ENCODE measurements at places on chromosomes 6 and 20.

GRCh38 chr6:135053406-135053805, 1.2 kb downstream of the HBS1L start:
- DNase-seq, result no peak

DNA sequence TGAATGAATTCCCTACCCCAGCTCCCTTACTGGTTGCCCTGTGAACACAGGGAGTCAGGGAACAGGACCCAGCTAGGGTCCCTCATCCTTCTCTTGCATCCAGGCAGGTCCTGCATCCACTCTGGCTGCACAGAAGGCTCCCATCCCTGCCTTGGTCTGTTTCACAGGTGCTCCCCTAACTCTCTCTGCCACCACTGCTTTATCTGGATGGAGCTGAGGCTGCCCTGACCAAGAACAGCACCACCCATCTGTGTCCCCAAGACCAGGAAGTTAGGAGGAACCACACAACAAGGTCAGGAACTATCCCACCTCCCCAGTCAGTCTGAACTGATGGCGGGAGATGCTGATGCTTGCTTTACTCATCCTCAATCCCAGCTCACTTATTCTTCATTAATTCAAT, 16.2 kb upstream of the HLA-G start:
- DNase-seq, result no peak

DNA sequence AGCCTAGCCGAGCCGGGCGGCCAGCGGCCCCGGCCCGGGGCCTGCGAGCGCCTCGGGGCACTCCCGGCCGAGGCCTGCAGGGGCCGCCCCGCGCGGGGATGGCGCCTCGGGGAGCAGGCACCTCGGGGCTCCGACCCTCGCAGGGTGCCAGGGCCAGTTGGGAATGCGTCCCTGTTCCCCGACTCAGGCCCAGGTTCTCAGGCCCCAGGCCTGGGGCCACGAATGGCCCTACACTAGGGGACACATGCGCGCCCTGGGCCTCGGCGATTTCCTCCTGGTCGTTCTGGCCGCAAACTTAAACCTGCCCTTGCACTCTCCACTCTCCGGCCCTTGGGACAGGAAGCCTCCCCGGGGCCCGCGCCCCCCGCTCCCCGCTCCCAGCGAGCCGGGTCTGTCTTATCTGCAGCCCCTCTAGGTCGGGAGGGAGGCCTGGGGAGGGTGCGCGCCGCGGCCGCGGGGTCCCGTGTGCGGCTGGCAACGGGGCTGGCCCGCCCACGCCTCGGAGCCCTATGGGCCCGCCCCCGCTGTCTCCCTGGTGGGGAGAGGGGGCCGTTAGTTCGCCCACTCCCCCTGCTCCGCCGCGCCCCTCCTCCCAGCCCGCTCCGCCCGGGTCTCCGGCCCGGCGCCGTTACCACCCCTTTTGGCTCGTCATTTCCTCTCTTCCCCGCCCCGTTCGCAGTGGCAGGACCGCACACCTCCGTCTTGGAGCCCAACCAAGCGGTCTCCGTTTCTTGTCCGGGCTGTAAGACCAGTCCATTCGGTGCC, 611 bp downstream of the NFYA start:
- DNase-seq, result peak; percentile 61

DNA sequence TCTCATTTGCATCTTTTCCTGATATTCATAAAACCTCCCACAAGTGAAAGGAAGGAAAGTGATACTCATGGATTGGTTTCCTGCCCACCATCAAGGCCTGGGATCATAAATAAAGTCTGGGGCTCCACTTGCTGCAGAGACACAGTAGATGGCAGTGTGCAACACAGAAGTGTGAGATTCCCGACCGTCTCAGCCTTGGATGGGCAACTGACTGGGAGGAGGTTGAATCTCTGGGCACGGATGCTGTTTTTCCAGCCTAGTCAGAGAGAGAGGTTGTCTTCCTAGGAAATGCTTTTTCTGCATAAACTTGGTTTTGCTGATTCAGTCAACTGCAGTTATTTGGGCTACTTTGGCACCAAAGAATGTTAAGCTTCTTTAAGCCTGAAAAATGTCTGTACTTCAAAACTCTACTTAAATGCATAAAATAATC, 9.9 kb upstream of the RFPL4B start:
- peak; percentile 64 for DNase-seq

DNA sequence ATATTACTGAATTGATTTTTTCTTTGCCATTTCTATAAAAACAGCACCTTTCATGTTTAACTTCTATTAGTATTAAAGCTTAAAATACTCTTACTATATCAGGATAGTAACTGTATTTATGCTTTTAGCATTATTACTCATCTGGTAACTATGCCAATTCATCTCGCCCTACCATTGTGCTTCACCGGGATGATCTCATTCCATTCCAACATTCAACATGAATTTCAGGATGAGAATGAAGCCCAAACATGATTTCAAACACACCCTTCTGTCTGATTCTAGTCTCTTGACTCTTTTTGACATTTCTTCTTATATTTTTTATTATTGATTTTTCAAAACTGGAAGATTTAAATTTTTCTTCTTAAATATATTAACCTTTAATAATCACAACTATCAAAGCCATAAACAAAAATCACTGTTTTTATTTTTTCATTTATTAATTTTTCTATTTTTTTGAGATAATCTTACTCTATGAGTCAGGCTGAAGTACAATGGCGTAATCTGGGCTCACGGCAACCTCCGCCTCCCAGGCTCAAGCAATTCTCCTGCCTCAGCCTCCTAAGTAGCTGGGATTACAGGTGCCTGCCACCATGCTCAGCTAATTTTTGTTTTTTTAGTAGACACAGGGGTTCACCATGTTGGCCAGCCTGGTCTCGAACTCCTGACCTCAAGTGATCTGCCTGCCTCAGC, 46.7 kb downstream of the GJA1 start:
- DNase-seq, result peak; percentile 50

GRCh38 chr6:127844529-127844928, 56.3 kb downstream of the THEMIS start:
- DNase-seq, result no peak

- DNase-seq, result no peak
Measured at GRCh38 chr20:20778676-20779075, 66.2 kb upstream of the RALGAPA2 start.

DNA sequence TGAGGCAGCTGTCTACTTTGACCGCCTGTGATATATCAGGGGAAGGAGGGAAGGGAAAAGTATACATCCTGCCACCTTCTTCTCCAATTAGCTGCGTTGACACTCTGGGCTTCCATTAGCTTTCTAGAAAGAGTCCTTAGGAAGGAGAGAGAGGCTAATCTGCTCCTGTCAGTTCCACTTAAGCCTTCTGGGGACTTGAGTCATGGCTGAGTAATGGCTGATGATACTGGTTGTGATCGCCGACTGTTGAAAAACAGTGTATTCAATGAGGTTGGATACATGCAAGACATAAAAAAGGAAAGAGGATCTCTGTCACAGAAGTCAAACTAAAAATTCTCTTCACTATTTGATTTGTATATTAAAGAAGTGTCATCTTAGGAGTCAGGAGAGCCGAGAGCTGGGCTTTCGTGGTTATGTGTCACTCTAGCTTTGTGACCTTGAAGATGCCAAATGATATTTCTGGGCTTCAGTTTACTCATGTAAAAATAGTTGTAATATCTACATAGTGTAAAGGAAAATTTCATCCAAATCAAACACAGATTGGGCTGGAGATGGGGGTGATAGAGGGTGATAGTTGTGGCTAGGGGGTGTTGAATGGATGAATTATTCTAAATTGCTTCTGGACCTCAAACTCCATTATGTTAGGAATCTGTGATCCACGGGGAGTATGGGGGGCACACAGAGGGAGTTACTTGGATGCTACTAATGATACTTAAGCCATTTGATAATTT, 189.0 kb downstream of the UST start:
- DNase-seq, result peak; percentile 37

GRCh38 chr6:166581091-166581511, 5.4 kb downstream of the RAMACL start:
- no peak for DNase-seq

- DNase-seq, result peak; percentile 84
Measured at GRCh38 chr6:73704260-73704659, 8.3 kb downstream of the CD109 start.

DNA sequence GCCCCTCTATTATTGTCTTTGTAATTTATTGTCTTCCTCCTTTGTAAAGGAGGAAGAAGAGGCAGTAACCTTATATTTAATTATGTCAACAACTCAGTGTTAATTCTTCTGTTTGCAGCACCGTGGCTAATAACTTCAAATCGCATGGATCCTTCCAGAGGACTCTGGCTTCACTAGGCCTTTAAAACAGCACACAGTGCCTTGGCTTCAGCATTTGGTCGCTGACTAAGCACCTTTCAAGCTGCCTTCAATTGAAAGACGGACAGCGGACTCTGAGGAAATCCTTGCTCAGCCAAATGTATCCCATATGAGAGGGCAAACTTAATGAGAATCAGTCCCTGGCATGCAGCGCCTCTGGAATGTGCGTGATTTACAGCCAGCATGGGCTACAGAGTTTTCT, 64.2 kb downstream of the SGK1 start:
- peak; percentile 73 for DNase-seq

DNA sequence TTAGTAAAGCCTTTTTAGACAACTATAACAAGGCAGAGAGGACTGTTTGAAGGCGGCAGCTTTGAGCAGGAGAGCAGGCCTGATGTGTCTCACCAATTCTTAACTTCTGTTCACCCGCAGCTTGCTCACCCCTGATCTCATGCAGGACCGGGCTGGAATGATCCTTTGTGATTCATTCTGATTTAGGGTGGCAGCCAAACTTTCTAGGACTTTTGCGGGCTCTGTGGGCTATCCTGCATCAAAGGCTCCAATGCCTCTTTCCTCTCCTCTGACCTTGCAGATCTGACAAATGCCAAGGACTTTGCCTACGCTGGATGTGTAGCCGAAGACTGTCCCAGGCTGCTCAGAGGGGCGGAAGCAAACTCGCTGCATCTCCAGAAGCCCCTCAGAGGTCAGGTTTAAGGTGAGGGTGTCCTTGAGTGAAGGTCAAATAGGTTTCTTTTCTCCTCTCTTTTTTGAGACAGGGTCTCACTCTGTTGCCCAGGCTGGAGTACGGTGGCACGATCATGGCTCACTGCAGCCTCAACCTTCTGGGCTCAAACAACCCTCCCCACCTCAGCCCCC, 72.3 kb downstream of the VEGFA start:
- no peak for DNase-seq

GRCh38 chr6:33691456-33692077, 19.9 kb downstream of the UQCC2 start:
- no peak for DNase-seq

- no peak for DNase-seq
Measured at GRCh38 chr6:21856456-21856825, 262.9 kb downstream of the SOX4 start.

- no peak for DNase-seq
Measured at GRCh38 chr6:113073611-113074191, 726.6 kb downstream of the RFPL4B start.

DNA sequence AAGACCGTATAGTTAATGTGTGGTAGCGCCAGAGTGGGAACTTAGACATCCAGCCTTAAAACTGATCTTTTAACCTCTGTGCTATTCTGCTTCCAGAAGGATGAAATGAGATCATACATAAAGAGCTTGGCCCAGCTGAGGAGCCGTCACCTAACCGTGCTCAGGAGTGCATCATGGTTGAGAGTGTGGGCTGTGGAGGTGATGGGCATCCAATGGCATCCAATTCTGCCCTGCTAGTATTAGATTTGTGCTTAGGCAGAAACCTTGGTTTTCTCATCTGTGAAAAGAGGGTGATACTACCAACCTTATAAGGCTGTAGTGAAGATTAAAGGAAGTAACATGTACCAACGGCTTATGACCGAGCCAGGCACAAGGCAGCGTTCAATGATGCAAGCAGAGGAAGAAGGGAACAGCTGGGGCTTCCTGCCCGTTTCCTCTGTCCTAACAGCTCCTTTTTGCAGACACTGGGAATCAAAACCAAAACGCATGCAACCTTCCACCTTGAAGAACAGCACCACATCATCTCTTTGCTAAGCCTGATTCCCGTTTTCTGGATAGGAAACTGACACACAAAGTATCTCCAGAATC, 1.3 kb downstream of the SLC22A16 start:
- DNase-seq, result no peak

DNA sequence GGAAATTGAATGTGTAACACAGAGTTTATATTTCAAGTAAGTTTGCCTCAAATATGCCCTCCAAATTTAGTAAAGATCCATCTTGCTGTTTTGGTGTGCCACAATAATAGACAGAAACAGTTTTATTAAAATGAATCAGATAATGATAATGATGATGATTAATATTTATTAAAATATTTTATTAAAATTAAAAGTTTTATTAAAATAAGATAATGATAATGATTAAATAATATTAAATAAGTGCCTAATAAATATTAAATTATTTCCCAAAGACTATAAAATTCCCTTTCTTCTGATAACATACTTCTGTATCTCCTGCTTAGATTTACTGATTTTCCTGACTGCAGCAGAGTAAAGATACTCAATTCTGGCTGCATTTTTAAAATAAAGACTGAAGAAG, 134.5 kb downstream of the PRDM13 start:
- no peak for DNase-seq

DNA sequence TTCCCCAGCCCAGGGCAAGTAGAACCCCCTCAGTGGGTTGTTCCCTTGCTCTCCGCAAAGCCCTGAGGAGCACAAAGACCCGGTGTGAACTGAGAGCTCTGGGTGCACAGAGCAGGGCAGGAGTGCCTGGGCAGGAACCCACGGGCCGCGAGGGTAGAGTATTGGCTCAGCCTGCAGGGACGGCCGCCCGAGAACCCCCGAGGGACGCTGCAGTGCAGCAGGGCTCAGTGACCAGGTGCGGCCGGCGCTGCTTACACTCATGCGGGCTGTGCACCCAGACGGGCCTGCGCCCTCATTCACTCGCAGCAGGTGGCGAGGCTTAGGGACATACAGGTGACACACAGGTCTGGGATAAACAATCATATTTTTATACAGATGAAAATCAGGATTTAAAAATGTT, 51.9 kb upstream of the PDE10A start:
- DNase-seq, result no peak

DNA sequence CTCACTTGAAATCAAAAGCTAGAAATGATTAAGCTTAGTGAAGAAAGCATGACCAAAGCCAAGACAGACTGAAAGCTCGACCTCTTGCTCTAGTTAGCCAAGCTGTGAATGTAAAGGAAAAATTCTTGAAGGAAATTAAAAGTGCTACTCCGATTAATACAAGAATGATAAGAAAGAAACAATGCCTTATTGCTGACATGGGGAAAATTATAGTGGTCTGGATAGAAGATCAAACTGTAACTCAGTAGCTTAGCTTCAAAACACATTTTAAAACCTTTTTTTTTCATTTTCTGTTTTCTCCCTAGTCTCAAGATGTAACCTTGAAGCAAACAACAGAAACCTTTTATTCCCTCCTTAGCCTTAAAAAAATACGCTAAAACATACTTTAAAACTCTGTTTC, 11.4 kb upstream of the GJE1 start:
- DNase-seq, result no peak

- no peak for DNase-seq
Measured at GRCh38 chr6:7652957-7653356, 63.0 kb downstream of the SNRNP48 start.

DNA sequence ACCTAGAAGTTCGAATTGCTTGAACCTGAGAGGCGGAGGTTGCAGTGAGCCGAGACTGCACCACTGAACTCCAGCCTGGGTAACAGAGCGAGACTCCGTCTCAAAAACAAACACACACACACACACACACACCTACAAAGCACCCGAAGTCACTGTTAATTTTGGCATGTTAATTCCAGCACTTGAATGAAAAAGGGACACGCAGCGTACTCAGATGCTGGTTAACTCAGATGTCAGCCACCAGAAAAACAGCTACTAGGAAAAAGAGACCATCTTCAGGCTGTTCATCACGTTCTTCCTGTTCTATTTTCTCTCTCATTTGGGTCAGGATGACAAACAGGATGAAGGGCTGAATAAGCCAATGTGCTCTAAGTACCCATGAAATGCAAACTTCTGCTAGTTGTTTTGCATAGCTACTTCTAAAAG, 46.9 kb downstream of the BLOC1S5 start:
- DNase-seq, result no peak

- no peak for DNase-seq
Measured at GRCh38 chr6:53646606-53647005, 18.9 kb downstream of the KLHL31 start.

Measured in amniotic stem cell (primary cell).